GM13976 (cell line): ENCODE measurements at places on chromosomes 12 and 14.

DNA sequence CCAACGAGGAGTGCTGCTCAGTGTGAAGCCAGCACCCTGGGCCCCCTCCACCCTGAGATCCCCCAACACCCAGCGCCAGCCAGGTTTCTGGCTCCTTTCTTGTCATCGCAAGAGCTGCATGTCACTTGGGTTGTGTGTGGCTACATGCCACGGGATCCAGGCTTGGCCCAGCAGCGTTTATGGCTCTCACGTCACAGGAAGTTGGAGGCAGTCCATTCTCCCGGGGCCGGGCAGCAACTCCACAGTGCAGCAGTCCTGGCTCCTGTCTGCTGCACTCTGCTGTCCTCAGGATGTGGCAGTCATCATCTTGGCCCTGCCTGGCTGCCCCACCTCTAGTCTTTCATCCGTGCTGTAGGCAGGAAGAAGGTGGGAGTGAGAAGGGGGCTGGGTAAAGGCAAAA, 78.3 kb downstream of the AACS start:
- DNase-seq = no peak

DNA sequence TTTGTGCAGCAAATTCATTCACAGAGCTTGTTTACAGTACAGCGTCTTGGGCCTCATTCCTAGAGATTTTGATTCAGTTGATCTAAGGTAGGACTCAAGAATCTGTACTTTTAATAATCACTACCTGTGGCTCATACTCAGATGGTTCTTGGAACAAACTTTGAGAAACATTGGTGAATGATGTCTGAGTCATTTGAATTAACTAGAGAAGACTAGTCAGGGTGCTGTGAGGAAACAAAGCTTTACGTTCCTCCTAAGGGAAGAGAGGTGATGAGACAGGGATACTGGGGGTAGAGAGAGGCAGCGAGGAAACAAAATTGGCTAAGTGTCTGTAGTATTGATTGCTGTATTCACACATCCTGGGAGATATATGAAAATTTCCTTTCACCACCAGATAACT, 109.4 kb downstream of the SLC15A5 start:
- DNase-seq = no peak

GRCh38 chr14:94646066-94646465, 33.9 kb downstream of the SERPINA3 start:
- DNase-seq = no peak

DNA sequence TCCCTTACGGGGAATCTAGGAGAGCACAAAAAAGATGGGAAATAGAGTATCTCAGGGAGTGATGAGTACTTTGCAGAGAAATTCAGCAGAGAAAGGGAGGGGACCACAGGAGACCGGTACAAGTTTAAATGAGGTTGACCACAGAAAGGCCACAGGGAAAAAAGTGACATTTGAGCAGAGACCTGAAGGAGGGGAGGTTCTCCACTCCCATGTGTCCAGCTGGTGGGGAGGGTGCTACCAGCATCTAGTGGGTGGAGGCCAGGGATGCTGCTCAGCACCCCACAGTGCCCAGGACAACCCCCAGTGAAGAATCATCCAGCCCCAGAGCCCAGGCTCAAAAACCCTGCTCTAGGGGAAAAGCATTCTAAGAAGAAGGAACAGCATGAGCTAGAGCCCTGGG, 34.6 kb downstream of the TESC start:
- no peak for DNase-seq

DNA sequence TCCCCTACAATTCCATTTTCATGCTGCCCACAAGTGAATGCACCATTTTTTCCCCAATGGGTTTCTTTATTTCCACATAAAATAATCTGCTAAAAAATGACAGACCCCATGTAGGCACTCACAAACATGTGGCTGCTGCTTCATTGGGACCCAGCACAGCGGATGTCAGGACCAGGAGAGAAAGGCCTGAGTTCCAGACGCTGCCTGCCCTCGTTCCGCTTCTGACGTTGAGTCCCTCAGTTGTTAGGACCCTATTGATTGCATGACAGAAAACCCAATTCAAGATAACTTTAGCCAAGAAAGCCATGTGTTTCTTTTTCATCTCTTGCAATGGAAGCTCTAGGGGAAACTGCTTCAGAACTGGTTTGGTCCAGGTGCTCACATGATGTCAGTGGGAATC, 34.6 kb downstream of the ADGRD1 start:
- DNase-seq = no peak

GRCh38 chr12:40525054-40525453, 167.2 kb upstream of the CNTN1 start:
- no peak for DNase-seq

GRCh38 chr12:92146497-92147224, 1.0 kb upstream of the BTG1 start:
- DNase-seq = no peak

- peak; percentile 24 for DNase-seq
Measured at GRCh38 chr14:22282417-22282816, 306.6 kb downstream of the DAD1 start.
